Uterus (tissue), 4 donors: ENCODE measurements at places on chromosomes 16 and 17.

- DNase-seq: no peak
Observed at GRCh38 chr16:58299757-58300349, 5.0 kb upstream of the PRSS54 start.

- DNase-seq: no peak
Observed at GRCh38 chr16:5850632-5851392, 753.2 kb upstream of the EEF2KMT start.

DNA sequence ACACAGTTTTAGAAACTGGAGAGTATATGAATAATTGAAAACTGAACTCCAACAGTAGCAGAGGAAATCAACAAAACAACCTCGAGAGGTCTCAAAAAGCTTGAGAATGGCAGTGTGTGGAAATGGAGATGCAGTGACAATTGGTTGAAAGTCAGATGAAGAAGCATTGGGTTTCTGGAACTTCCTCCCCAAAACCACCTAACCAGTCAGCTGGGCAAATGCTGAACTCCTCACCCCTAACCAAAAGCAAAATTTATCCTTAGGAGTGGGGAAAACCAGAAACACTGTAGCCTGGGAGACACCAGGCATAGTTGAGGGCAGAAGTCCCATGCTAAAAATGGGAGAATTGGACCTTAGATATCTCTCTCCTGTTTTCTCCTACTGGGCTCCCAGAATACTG is 109.9 kb downstream of the TANC2 start:
- DNase-seq: no peak

DNA sequence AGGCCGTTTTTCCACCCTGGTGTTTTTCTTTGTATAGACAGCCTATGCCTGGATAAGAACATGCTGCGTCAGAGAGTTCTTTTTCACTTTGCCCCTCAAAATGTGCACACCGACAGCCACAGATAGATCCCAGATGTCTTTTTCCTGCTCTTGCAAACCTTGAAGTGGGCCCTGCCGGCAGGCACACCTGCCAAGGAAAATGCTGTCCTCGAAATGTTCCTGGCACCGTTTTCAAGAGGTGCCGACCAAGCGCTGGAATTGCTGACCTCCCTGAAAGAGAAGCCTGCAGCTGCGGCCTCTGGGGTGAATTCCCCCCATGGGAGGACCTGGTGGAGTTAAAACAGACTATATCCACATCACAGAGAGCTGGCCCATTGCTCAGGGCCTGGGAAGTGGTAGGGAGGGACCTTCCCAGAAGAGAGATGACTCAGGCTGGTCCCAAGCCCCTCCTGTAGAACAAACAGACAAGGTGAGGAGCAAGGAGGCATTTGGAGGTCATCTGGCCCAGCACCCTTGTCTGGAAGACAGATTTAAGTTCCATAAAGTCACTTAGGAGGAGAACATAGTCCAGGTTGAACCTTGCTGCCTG is 668.1 kb downstream of the MAF start:
- no peak for DNase-seq
